Suppressor macrophage treated with lipopolysaccharide for 4 hours (primary cell): ENCODE measurements at places on chromosomes 5 and 9.

- DNase-seq: peak; percentile 97
Observed at GRCh38 chr5:179023528-179024189, at the start of gene ZNF879. TSS of gene ZNF879 (plus strand) at chr5:179023804. CDS start at chr5:179025005, 1,201 bp downstream.

DNA sequence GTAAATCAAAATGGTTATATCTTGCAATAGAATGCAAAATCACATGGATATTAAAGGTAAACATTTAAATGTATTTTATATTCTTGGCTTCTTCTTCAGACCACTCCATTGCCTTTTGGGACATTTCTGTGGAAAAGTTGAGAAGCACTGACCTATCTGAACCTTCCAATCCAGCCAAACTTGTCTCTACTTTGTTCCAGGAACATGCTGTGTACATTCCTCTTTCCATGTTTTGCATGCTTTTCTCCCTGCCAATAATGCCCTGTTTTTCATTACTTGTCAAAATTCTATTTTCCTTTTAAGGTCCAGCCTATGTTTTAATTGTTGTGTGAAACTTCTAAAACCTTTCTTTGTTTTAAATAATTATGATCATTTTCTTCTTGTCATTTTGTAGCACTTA is 28.3 kb downstream of the JAK2 start:
- DNase-seq: no peak

DNA sequence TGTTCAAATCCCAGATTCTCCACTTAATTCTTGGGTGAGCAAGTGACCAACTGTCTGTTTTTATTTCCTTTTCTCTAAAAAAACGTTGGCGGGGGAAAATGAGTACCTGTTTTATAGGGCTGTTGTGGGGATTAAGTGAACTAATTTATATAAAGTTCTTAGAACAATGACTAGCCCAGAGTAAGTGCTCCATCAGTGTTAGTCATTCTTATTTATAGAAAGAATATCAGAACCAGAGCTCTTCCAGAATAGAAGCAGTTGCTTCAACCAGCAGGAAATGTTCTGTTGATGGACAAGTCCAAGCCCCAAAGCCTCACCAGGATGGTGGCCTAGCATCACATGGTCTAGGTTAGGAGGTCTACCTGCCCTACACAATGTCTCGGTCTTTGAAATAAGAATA is 379.2 kb downstream of the ACTL7B start:
- no peak for DNase-seq

DNA sequence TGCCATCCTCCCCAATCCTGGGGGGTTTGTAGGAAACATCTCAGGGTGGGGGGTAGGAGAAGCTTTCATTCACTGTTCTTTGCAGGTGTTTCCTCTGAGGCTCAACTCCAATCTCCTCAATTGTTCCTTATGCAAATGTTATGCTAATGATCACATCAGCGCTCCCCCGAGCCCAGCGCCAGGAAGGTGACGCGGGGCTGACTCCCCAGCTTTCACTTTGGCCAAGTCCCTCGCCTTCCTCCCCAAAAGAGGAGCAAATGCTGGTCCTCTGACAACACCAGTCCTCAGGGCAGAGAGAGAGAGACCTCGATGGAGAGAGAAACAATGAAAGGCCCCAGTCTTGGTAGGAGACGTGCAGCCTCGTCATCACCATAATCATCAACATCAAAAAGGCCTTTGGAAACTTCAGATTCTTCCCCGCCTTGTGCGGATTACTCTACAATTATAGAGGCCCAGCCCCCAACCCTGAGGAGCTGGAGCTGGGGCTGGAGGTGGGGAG is 39.1 kb downstream of the PCDH1 start:
- no peak for DNase-seq

GRCh38 chr5:96377167-96377566 is 55.9 kb downstream of the PCSK1 start:
- DNase-seq: no peak

DNA sequence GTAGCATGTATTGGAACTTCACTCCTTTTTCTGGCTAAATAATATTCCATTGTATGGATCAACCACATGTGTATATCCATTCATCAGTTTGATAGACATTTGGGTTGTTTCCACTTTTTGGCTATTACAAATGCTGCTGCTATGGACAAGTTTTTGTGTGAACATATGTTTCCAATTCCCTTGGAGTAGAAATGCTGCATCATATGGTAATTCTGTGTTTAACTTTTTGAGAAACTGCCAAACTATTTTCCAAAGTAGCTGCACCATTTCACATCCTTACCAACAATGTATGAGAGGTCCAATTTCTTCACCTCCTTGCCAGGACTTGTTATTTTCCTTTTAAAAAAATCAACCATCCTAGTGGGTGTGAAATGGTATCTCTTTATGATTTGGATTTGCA is 8.4 kb downstream of the FRRS1L start:
- DNase-seq: no peak

- no peak for DNase-seq
Observed at GRCh38 chr5:172692451-172692850, 51.4 kb downstream of the NEURL1B start.

GRCh38 chr5:53249529-53250200 is 140.1 kb upstream of the MOCS2 start:
- DNase-seq: no peak

GRCh38 chr9:104027295-104027694 is 66.8 kb upstream of the SMC2 start:
- DNase-seq: peak; percentile 6

DNA sequence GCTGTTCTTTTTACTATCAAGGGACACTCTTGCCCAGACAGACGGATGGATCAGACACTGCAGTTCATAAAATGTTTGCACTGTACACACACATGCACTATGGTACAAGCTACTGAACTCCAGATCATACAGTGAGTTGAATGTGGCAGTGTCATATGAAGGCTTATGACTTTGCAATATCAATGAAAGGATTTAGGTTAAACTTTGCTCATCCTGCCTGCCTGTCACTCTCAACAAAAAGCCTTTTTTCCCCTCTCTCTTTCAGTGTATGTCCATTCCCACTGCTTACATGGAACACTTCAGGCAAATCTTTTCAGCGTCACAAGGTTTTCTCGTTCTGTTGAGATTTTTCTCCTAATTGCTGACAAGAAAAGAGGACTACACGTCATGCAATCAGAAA is 97.4 kb downstream of the BNC2 start:
- DNase-seq: no peak

- DNase-seq: peak; percentile 14
Observed at GRCh38 chr5:81393783-81394718, at the start of gene ACOT12. TSS of gene ACOT12 (minus strand) at chr5:81394134. CDS start at chr5:81394114, 20 bp downstream.

GRCh38 chr9:69898714-69899209 is 78.1 kb downstream of the CFAP95 start:
- DNase-seq: no peak

GRCh38 chr5:149617760-149618306 is 36.5 kb downstream of the ARHGEF37 start:
- no peak for DNase-seq

- DNase-seq: no peak
Observed at GRCh38 chr5:125715216-125715615, 708.0 kb upstream of the GRAMD2B start.

DNA sequence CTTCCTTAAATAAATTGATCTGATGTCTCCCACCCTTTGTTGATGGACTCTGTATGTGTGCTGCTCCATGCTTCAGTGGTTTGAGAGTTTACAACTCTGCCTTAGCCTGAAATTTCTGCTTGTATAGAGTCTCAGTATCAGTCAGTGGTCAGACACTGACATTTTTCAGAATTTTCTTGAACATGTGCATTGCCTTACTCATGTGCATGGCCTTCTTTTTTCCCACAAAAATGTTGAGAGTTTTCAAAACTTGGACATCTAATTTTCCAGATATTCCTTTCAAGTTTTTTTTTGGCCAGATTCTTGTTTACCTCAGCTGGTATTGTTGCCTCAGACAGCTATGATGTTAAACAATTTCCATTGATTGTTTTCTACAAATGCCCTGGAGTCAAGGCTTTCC is 427.1 kb upstream of the CHD1 start:
- DNase-seq: no peak
